ENCODE measurements at places on chromosomes 1 and 21.

DNA sequence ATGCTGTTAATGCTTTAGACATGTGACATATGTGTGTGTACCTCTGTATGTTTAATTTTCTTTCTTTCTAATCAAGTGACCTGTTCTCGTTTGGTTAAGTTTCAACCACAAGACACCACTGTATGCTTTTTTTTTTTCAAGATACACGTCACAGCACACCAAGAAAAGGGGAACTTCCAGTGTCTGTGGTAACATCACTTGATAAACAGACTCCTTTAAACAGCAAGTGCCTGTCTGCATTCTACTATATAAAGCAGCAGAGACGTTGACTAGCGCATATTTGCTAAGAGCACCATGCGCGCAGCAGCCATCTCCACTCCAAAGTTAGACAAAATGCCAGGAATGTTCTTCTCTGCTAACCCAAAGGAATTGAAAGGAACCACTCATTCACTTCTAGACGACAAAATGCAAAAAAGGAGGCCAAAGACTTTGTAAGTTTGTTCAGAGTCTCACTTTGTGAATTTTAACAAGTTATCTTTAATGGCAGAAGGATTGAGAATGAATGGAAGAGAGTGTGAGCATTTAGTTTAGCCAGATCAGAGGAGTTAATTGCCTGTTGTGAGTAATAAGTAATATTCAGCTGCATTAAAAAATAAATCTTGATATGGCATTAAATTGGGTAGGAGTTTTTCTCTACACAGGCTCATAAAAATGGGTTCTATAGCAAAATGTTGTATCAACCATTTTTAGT, at the start of gene RGS1:
RGS1 (plus strand) TSS at position 275 of the 691 bp plus-strand sequence; CDS start at position 295, 20 bp downstream.
- DNase-seq = no peak

DNA sequence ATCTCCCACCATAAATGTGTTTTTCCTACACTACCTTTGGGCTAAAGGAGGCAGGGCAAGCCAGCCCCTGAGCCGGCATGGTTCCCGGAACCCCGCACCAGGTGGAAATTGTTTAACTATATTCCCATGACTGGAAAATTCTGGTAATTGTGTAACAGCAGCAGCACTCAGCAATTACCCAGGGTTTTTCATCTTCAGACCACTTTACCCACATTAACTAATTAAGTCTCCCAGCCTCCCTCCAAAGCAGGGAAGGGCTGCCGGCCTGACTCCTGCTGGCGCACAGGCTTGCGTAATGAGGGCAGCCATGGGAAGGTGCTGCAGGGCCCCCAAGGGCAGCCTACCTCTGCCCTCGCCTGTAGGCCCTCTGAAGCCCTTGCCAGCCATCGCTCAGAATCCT, 140.7 kb upstream of the VAMP3 start:
- DNase-seq = no peak

GRCh38 chr1:67787746-67788145, 45.5 kb downstream of the GNG12 start:
- no peak for DNase-seq

DNA sequence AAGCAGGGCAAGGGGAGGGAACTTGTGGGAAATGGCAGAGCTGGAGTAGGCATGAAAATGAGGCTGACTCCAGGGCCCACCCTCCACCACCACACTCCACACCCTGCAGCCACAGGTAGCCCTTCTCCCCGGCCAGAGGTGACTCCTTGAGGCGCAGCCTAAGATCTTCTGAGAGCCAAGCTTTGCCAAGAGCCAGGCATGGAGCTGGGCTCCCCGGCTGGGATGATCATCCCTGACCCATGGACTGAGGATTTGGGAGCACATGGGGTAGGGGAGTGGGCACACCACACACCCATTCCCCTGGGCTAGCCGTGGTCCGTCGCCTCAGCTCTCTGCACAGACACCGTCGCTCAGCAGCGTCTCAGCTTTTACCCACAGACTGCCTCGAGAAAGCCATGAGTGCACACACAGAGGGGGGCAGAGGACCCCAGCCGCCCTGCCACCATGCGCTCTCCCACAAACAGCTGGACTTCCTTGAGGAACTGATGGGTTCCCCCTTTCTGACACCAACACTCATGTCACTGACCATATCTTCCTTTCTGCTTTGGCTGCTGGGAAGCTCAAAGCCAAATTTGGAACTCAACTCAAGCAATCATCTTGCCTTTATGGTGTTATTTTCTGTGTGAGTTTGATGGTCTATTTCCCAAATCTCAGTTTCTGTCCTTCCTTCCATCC, 123.6 kb upstream of the RUNX3 start:
- DNase-seq = no peak

DNA sequence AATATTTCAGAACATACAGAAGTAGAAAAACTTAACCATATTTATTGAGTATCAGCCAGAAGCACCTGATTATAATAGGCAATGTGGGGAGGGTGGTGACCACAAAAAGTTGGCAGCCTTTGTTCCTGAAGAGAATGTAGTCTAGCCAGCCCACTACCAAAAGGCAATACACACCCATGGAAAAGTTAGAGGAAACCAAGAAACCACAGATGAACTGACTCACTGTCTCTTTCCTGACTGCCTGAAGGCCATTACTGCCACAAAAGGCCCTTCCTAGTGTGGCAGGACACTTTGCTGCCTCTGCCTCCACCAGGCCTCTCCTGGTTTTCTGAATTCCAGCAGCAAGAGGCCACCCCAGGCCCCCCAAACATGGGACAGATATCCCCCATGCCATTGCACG, 14.6 kb upstream of the PROX1 start:
- no peak for DNase-seq

- DNase-seq = no peak
These were observed 54.6 kb downstream of the NENF start for GRCh38 chr1:212487286-212487685.

DNA sequence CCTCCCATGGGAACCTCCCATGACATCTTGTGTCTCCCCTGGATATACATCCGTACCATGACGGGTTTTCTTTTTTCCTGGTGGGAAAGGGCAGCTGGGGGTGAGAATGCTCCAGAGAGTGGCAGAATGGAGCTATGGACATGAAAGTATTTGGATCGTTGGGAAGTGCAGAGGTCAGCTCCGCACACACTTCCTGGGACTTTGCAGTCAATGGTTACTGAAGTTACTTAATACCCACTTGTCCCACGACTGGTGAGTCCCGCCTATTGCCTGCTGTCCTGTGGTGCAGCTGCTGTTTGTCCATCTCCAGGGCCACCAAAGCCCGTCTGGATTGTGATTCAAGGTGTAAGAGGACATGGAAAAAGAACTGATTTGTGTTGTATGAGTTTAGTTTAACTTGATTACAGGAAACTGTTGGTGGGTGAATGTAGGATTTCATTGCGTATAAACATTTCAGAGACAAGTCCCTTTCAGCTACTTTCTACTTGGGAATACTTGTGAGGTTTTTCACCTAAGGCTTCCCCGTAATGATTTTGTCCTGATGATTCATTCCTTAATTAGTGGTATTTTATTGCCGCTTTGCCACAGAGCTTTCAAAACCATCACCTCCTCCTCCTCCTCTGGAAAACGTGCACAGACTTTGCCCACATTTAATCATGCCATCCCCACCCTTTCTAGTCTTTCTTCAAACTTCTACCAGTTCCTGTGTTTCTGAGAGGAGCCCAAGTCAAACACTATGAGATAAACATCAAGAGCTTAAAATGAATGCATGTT, 308.8 kb downstream of the KIF26B start:
- DNase-seq = no peak

- no peak for DNase-seq
These were observed 61.0 kb upstream of the SPATA6 start for GRCh38 chr1:48532976-48533375.

- no peak for DNase-seq
These were observed 9.0 kb downstream of the FAM20B start for GRCh38 chr1:179034720-179035119.

- no peak for DNase-seq
These were observed 34.0 kb upstream of the SSX2IP start for GRCh38 chr1:84724128-84724860.

DNA sequence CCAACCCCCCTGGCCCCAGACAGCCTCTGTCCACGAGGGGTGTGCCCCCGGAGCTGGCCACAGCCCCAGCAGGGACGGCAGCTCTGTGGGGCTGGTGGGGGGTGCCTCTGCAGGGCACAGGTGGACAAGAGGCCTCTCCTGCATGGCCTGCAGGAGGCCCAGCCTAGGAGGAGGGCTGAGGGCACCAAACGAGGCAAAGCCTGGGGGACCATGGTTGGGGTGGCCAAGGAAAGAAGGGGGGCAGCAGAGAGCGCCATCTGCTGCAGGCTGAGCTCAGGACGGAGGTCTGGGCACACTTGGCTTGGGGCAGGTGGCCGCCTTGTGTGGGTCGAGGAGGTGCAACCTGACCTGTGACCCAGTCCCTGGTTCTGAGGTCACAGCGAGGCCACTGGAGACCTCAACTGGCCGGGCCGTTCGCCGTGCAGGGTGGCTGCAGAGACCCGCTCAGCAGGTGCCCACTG, 27.3 kb downstream of the RRP1 start:
- no peak for DNase-seq

DNA sequence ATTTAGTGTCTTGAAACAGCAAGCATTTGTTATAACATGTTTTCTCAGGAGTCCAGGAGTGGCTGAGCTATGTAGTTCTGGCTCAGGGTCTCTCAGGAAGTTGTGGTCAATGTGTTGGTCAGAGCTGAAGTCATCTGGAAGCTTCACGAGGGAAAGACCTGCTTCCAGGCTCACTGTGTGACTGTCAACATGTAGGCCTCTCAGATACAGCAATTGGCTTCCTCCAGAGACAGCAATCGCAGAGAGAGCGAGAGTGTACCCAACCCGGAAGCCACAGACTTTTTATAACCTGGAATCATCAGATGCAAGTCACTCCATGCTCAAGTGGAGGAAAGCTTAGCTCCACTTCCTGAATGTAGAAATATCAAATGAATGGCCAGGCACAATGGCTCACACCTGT, 40.9 kb downstream of the TNFRSF9 start:
- no peak for DNase-seq

DNA sequence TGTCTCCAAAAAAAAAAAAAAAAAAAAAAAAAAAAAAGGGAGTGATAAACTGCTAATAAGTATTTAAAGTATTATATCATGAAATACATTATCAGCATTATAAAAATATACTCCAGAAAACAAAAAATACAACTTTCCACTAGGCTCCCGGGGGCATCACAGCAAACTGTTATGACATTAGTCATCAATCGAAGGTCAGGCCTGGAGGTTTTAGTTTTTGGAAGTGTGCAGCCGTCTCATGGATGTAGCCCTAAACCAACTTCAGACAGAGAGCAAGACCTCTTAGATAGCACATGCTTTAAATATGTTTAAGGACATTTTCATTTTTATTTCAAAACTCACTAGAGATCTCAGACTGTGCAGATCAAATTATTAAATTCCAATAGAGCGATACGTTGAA, 106.3 kb downstream of the RERE start:
- no peak for DNase-seq

DNA sequence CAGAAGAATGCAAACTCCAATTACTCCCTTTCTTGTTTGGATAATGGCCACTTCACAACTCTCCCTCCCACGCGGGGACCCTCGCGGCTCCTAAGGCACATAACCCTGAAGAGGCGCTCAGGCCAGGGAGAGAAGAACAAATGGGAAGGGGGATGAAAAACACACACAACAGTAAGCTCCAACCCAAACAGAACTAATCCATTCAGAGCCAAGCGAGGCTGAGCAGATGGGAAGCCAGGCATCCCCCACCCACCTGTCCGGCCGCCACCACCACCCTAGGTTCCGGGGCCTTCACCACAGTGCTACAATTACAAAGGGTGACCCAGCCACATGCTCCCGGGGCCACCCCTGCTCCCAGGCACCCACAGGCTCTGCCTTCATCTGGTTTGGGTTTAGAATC, 101.5 kb downstream of the MRPL37 start:
- DNase-seq = no peak

DNA sequence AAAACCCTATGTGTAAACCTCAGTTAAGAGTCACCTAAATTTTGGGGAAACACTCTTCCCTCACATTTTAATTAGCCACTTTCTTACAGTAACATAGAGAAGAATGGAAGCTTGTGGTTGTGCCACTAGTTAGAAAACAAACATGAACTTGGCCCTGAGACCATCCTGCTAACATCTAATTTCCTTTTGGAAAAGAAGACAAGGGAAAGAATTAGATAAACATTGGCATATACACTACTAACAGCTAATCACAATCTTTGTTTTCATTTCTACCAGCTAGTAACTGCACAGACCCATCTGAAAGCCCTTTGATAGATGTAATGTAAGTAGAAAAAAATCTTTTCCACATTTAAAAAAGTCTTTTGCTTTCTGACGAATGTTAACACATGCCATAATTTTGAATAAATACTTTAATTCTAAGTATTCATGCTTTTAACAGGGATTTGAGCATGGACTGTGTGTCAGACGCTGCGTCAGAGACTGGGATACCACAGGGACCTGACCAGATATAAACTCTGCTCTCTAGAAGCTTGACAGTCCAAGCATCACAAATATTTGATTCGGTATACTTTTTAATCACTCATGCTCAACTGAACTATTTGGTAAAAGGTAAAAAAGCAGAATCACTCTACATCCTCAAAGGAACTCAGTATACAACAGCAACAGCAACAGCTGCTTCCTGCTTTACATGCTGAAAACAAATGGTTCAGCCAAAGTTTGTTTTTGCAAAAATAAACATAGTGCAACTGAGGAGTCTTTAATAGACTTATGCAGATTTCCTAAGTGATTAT, 30.2 kb downstream of the DPH5 start:
- no peak for DNase-seq

DNA sequence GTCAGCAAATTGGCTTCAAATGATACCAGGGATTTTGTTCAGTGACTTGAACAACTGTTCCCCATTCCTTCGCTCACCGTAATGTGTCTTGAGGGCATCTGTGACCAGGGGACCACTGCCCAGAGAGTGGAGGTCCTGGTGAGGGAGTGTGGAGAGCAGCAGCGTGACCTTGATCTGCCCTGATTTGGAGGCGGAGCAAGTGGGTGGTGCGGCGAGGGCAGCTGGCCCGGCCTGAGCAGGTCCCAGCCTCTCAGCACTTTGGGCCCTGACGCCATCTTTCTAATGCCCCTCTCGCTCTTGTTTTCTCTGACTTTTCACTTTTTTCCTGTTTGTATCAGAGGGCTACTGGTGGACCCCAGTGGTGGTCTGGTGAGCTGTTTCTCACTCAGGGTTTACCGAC, 31.1 kb downstream of the DIP2A start:
- DNase-seq = no peak

DNA sequence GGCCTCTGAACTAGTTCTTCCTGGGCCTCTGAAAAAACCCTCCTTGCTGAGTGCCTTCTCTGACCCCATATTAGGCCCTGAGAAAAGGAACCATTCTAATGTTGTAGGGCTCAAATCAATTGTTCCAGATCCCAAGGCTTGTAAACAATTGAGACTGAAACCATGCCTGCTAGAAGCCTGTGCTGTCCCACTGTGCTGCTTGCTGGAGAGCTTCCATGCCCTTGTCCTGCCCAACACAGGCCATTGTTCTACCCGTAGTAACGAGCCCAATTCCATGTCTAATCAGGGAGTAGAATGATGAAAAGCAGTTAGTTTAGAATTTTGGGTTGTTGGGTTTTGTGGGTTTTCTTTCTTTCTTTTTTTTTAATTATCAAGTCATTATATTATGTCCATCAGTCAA, 47.4 kb downstream of the ZNF281 start:
- no peak for DNase-seq

GRCh38 chr21:41520560-41521442, 12.8 kb upstream of the TMPRSS2 start:
- DNase-seq = no peak

GRCh38 chr1:245829194-245829593, 674.4 kb downstream of the KIF26B start:
- no peak for DNase-seq
